ENCODE measurements at places on chromosomes 11 and 22. TPM values are rescaled to one million over a fixed set of nuclear protein-coding genes. Genes with fewer than 3 reads are reported as not detected.
A peak's percentile ranks its signal among the peaks of the same experiment; 100 is the strongest.

- DNase-seq = no peak
Observed at GRCh38 chr11:74019104-74019738, 10.3 kb upstream of the UCP3 start.

DNA sequence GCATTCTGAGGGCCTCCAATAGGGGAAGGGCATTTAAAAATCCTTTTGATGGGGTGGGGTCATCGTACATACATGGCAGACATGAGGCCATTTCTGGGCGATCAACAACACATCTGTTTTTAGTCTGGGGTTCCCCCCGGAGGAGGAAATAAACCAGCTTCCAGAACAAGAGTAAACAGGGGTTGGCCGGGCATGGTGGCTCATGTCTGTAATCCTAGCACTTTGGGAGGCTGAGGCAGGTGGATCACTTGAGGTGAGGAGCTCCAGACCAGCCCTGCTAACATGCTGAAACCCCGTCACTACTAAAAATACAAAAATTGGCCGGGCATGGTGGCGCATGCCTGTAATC, 12.0 kb downstream of the PRSS23 start:
- no peak for DNase-seq

- DNase-seq = no peak
Observed at GRCh38 chr22:48752451-48753380, 1075.0 kb downstream of the BRD1 start.

DNA sequence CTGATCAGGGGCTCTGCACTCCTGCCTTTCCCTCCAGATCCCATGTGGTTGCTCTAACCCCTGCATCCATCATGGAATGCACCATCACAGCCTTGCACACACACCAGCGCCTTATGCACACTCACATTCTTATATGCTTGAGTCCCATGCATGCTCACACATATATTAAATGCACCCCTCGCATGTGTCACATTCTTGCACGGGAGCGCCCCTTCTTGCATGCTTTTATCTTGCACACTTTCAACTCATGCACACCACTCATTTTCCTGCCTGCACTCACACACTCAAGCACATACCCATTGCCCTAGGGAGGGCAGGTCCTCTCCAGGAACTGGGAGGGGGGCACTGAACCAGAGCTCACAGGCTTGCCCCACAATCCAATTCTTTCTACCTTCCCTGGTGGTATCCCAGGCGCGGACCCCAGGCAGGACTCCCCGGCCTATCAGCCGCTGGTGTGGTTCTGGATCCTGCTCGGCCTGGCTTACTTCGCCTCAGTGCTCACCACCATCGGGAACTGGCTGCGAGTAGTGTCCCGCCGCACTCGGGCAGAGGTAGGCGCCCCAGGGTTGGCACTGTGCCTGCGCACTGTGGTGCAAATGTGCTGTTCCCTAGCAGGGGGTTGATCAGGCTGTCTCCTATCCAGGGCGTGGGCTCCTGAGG, 2.3 kb upstream of the CATSPERZ start:
- no peak for DNase-seq

GRCh38 chr11:74055938-74056337, 47.1 kb upstream of the UCP3 start:
- DNase-seq = peak; percentile 79

- peak; percentile 54 for DNase-seq
Observed at GRCh38 chr22:18024276-18024939, at the start of gene MICAL3. MICAL3 (minus strand) TSS chr22:18024561; CDS start chr22:17906812, 117,749 bp downstream.

DNA sequence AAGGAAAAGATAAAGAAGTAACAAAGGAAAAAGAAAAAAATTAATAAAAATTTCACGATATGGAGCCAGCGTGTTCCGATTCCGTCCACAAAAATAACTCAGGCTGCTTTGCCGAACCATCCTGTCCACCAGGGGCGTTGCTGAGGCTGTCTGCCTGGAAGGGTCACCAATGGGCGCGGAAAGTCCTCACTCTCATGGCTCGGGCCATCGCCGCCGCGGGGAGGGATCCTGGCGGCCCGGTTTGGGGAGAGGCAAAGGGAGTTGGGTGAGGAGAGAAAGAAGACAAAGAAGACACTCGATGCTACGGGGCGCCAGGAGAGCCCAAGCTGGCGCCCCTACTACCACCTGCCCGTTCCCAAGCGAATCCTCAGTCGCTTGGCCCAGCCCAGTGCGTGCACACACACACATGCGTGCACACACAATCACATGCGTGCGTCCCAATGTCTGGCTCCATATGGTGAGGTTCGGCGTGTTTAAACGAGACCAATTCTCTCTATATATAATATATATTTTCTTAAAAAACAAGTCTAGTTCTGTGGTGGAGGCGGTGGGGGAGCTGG, 5.6 kb upstream of the PYGM start:
- no peak for DNase-seq

DNA sequence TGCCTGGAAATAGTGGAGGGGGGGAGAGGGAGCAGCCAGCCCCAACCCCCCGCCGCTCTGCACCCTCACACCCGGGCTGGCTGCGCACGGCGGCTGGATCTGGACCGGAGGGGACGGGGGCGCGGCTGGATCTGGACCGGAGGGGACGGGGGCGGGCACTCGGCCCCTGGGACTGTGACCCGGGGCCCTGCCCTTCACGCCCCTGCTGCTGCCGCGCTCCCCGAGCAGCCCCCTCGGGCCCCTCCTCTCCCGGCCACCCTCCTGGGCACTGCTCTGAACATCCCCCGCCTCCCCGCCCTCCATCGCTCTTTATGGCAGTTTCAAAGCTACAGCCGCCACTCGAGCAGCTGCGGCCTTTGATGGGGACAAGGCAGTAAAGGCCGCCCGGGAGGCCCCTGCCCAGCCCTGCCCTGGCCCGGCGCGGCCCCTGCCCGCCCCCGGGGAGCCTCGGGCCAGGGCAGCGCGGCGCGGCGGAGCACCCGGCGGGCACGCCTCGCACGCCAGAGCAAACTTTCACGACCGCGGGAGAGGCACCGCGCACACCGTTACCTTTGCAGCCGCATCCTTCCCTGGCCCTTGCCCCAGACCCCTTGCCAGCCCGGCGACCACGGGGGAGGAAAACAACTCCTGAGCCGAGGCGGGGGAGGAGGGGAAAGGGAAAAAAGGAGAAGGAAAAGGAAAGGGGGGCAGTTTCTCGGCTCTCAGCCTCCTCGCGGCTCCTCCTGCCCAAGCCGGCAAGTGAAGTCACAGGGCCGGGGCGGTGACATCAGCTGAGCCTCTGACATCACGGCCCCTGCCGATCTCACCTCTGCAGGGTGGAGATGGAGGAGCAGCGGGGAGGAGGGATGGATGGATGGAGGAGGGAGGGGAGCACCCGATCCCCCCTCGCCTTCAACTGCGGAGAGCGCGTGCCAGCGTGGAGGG, 13.1 kb upstream of the TCF20 start:
- no peak for DNase-seq

DNA sequence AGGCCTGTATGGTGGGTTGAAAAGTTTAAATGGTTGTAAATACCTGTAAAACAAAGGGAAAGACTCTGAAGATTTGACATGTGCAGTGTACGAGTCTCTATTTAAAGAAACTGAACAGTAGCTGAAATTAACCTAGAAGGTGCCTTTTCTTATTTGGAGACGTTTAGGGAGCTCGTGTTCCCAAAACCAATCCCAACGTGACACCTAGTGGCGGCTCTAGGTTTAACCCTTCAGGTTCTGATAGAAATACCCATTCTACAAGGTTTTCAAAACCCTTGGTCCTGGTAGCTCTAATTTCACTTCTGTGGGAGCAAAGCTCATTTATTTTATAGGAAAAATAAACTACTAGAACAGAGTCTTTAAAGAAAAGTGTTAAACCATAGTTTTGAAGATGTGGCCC, 258.3 kb downstream of the LRRC4C start:
- DNase-seq = no peak

GRCh38 chr11:11513422-11513821, 108.4 kb downstream of the GALNT18 start:
- DNase-seq = peak; percentile 73

- DNase-seq = peak; percentile 78
Observed at GRCh38 chr22:45709060-45709739, 37.6 kb downstream of the ATXN10 start.

DNA sequence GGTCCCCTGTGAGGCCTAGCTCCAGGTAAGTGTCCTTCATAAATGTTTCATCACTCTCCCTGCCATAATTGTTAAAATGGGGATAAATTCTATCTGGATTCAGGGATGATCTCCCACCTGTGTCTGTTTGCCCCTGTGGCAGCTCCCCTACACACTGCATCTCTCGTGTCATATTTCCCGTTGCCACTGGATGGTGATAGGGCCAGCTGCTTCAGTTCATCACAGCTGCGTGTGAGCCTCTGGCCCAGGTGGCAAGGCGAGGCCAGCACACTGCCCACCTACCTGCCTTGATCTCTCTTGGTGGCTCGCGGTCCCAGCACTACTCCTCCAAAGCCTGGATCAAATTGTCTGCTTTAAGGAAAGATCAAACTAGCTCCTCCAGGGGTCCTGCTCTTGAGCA, 187.4 kb downstream of the GRIK4 start:
- DNase-seq = no peak

GRCh38 chr11:1640076-1640946, 10.7 kb downstream of the KRTAP5-5 start:
- no peak for DNase-seq

DNA sequence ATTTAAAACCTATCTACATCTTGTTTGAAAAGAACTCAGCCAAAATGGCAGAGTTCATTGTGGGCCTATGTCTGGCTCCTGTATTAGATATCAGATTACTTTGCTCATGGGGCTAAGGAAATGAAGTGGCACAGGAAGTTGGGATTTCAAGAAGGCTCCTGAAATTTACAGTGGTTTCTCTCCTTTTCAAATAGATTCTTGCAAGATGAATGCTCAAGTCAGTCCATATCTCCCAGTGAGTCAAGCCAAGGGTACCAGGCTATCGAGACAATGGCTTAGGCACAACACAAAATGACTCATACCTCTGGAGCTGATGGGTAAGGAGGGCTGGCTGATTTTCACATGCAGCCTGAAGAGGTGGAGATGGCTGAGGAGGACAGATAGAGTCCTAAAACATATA, 24.1 kb upstream of the APOA1 start:
- DNase-seq = peak; percentile 85

DNA sequence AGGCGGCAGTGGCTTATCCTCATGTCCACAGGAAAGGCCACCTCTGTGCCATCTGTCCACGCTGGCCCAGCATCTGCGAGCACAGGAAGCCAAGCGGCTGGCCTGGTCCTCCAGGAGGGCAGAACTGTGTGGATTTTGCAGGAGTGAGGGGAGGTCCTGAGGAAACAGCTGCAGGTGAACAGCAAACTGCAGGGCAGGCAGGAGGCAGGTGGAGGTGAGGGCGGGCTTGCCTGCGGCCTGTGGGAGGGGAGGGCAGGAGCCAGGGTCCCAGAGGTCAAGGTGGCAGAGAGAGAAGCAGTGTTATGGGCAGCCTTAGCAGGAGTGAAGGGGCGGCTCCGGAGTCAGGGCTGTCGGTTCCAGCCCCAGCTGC, 369.7 kb downstream of the SHANK2 start:
- DNase-seq = no peak

- no peak for DNase-seq
Observed at GRCh38 chr22:19169947-19170318, 8.6 kb downstream of the SLC25A1 start.

DNA sequence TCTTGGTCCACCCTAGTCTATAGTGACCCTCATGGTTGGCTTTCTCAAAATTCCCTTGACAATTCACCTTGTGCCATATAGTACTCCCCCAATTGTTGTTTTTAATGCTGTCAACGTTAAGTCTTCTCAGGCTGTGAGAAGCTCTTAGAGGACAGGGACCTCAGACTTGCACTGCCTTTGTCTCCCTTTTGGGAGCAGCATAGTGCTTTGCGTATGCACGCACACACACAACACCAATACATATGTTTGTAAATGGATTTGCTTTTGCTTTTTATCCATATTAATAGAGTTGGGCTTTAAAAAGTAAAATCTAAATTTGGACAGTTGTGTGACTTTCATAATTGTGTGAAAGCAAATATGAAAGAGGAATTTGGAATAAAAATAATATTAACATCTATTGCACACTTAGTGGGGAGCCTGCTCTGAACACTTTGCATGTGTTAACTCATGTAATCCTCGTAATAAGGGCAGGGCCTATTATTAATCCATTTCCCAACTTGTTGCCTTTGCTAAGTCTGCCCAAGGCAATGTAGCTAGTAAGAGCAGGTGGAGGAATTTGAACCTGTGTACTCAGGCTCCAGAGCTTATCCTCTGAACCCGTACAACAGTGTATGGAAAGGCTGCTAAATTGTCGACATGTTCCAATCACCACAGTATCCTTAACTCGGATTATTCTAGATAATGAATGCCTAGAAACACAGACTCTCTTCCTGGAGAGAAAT, 257.7 kb upstream of the NARS2 start:
- no peak for DNase-seq

DNA sequence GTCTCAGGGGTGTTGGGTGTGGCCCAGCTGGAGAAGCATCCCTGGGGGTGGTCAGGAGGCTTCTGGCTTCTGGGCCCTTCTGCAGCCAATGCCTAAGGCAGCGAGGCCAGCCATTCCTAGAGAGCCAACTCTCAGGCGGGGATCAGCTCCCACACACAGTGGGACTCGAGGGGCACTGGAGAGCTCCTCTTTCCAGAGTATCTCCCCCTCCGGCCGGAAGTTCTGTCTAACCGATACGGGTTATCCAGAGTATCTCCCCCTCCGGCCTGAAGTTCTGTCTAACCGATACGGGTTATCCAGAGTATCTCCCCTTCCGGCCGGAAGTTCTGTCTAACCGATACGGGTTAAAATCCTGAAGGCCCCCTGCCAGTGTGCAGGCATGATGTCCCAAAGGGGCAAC, 71.2 kb upstream of the B3GAT1 start:
- DNase-seq = no peak

DNA sequence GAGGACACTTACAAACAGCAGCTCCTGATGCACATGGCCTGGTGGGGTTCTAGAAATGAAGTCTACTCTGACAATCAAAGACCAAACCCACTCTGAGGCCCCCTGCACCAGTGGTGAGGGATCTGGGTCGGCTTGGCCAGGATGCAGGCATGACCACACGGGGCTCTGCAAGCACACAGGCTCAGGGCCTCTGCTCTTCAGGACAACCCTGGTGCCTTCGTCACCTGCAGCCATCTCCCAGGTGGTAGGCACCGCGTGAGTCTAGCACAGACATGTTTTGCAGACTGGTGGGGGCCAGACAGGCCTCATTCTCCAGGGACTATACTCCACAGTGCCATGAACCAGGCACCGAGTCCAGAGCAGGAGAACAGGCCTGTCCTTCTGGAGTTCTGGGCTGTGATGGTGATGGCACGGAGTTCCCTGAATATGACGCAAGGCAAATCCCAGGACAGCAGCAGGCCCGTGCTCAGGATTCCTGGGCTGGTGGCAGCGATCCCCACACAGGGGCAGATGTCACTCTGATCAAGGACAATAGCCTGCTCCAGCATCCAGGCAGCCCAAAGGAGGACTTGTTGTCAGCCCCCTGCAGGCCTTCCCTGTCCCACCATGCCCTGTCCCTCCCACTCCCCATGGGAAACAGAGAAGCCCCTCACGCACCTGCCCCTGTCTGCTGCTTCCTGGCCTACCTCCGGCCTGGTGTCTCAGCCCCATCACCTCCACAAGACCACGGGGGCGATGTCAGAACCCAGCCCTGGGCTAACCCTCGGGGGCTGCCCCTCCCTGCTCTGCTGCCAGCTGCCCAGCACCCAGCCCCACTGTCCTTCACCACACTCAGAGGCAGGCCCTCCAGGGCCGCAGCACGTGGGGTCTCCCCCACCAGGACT, 36.1 kb downstream of the GNB1L start:
- no peak for DNase-seq

SYCE3 gene
- total RNA-seq = not detected

BET1L gene
- 17.2 TPM for total RNA-seq

USP28 gene
- 27.0 TPM for total RNA-seq

TUBGCP6 gene
- 34.6 TPM for total RNA-seq

CD248 gene
- not detected for total RNA-seq

PUS3 gene
- total RNA-seq = 7.5 TPM

MB gene
- not detected for total RNA-seq

All from LHCN-M2 (cell line).